Liver (tissue), 10 donors: ENCODE measurements at places on chromosomes 16 and 17. TPM values are rescaled to one million over a fixed set of nuclear protein-coding genes. Genes with fewer than 3 reads are reported as not detected.

GPR142 gene
- total RNA-seq = not detected

DNA sequence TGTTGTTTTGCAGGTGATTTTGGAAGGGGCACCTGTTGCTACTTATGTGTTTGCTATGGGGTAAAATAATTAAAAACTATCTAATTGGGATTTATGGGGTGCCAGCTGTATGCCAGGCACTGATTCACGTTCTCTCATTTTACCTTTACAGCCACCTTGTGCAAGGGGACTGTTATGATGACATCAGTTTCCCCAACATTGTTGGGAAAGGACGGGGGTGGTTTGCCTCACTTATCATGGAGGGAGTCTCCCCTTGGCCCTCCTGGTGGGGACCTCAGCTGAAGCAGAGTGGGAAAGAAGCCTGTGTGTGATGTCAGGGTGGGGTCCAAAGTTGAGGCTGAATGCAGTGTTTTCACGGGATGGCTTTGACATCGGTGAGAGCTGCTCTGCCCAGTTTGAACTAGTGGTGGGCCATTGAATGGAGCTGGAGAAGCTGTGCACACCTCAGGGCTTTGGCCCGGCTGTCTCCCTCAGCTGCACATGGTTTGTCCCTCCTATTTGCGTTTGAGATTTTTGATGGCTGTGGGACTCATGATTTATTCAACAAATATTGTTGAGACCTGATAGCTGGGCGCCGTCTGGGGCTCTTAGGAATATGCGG lies 36.1 kb downstream of the CMIP start:
- peak overlapping the region; percentile 63 for H3K27ac ChIP-seq
- H3K27me3 ChIP-seq = no peaks in the 10 kb centered on the region
- DNase-seq = no peak
- H3K36me3 ChIP-seq = no peaks in the 10 kb centered on the region
- H3K4me3 ChIP-seq = no peak overlapping the region

C16orf90 gene
- not detected for total RNA-seq

DNA sequence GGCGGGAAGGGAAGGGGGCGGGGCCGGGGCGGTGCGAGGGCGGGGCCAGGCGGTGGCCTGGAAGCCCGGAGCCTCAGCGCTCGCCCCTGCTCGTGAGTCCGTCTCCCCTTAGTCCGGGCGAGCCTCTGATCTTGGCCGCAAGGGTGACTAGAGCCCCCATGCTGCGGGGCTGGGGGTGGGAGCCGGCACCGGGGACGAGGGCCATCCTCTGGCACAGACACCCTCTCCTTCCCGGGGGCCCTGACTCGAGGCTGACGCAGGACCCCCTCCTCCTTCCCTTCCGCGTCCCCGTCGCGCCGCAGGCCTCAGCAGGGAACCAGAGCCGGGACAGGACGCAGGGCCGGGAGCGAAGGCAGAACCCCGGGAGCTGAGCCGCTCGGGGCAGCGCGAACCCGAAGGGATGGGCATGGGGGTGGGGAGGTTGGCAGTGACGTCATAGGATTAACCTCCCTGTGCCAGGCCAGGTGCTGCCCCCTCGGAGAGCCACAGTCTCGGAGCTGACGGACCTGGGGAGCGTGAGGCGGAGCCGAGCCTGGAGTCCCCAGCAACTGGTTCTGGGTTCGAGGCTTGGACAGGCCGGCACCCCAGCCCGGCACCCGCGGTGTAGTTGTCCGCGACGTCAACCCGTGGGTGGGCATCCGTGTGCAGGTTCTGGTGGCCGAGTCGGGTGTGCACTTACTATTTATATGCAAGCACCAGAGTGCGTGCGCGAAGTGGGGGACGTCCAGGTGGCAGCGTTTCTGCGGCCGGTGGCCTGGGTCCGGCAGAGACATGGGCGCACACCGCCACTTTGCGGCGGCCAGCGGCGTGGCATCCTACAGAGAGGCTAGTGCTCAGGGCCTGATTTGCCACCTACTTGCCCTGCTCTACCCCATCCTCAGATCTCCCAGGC lies 503 bp upstream of the PLCD3 start:
- peak overlapping the region; percentile 81 for H3K4me3 ChIP-seq
- H3K4me1 ChIP-seq = peaks cover 28% of the 10 kb centered on the region

- H3K4me3 ChIP-seq = no peak overlapping the region
- H3K27ac ChIP-seq = no peak overlapping the region
- no peak for DNase-seq
- H3K36me3 ChIP-seq = peaks cover 4% of the 10 kb centered on the region
- H3K4me1 ChIP-seq = peaks cover 23% of the 10 kb centered on the region
Observed at GRCh38 chr16:30077656-30078055, 1.9 kb downstream of the PPP4C start.

GRCh38 chr17:8740486-8740885 lies 4.2 kb downstream of the CCDC42 start:
- no peak overlapping the region for H3K4me3 ChIP-seq
- H3K4me1 ChIP-seq = no peaks in the 10 kb centered on the region
- DNase-seq = no peak

- H3K27me3 ChIP-seq = no peaks in the 10 kb centered on the region
- H3K36me3 ChIP-seq = no peaks in the 10 kb centered on the region
- no peak overlapping the region for H3K4me3 ChIP-seq
- H3K4me1 ChIP-seq = no peaks in the 10 kb centered on the region
- no peak overlapping the region for H3K27ac ChIP-seq
Observed at GRCh38 chr17:70119983-70120382, 45.0 kb downstream of the KCNJ16 start.

- H3K36me3 ChIP-seq = no peaks in the 10 kb centered on the region
- H3K4me3 ChIP-seq = no peak overlapping the region
- no peaks in the 10 kb centered on the region for H3K4me1 ChIP-seq
- H3K27ac ChIP-seq = no peak overlapping the region
Observed at GRCh38 chr17:72421128-72422092, 300.6 kb downstream of the SOX9 start.

TBX6 gene
- total RNA-seq = 0.25 TPM

- H3K36me3 ChIP-seq = no peaks in the 10 kb centered on the region
- no peak for DNase-seq
- H3K4me3 ChIP-seq = no peak overlapping the region
Observed at GRCh38 chr17:58527949-58528348, 13.5 kb upstream of the MTMR4 start.
